Amniotic stem cell (primary cell): ENCODE measurements at places on chromosomes 6 and 20.

DNA sequence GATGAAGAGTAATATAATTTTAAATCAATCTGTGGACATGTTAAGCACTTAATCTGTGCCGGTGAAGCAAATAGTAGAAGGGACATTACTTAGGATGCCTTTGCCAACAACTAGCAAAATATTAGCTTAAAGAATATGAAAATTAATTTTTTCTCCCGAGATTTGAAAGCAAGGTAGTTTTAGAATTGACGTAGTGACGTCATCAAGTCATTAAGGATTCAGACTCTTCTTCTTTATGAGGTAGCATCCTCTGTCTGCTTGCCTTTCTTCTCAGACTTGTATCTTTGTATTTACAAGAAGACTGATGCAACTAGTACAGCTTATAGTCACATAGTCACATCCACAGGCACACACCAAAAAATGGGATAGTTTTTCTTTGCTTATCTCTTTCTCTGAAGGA is 374.4 kb downstream of the MMUT start:
- no peak for DNase-seq

DNA sequence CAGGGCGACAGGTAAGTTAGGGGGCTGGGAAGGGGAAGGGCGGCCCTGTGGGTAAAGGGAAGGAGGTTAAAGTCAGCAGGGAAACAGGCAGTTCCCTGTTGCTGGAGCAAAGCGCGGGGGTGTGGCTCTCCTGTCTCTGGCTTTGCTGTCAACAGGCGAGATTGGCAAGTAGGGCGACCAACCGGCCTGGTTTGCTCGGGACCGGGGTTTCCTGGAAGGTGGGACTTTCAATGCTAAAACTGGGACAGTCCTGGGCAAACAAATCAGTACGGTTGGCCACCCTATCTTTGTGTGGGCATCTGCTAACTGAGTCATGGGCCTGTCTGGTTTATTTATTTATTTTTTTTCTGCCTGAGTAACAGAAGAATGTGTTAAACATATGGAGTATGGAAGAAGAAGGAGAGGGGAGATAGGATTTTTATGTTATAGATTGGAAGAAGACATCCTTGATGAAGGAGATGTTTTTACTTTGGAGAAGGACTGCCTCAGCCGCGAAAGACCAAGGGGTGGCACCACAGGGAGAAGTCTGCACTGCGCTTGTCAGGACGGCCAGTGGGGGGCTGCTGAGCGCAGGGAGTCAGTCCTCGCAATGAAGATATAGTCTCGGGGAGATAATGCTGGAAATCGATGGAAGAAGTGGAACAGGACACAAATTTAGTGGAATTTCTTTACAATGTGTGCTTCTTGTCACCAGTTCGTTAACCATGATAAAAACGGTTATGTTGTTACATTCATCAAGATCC is 43.4 kb upstream of the ESR1 start:
- DNase-seq, result peak; percentile 9

- DNase-seq, result no peak
Observed at GRCh38 chr6:51265426-51265825, 446.8 kb downstream of the TFAP2B start.

DNA sequence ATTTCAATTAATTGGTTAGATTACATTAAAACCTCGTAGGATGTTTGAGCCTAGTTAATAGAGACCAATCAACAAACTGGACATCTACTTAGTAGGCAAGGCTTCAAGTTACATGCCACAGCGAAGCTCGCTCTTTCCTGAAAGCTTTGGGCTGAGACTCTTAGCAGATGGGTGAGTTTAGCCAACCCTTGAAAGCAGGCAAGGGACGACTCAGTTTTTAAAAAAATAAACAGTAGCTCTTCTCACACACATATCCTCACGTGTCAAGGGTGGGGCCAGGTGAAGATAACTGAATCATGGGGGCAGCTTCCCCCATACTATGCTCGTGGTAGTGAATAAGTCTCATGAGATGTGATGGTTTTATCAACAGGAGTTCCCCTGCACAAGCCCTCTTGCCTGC is 775 bp downstream of the MTFR2 start:
- DNase-seq, result no peak

- DNase-seq, result no peak
Observed at GRCh38 chr6:98946879-98947410, 801 bp downstream of the FBXL4 start.

GRCh38 chr6:37338745-37339255 is 15.0 kb upstream of the RNF8 start:
- DNase-seq, result no peak

- DNase-seq, result no peak
Observed at GRCh38 chr6:54717849-54718455, 128.6 kb upstream of the FAM83B start.
